ENCODE measurements at places on chromosomes 16 and 17. TPM values are rescaled to one million over a fixed set of nuclear protein-coding genes. Genes with fewer than 3 reads are reported as not detected.

The KRT13 gene
- total RNA-seq: not detected

The KRTAP2-3 gene
- not detected for total RNA-seq

The CD300LG gene
- not detected for total RNA-seq

The SEZ6 gene
- total RNA-seq: 0.31 TPM

The GUCY2D gene
- total RNA-seq: 0.06 TPM

The HBM gene
- not detected for total RNA-seq

The WSCD1 gene
- total RNA-seq: not detected

The LGALS9B gene
- total RNA-seq: not detected

The ACAP1 gene
- total RNA-seq: 575 TPM

The RASL10B gene
- 0.22 TPM for total RNA-seq

The RGS11 gene
- total RNA-seq: not detected

The FASN gene
- total RNA-seq: 174 TPM

The GPR139 gene
- not detected for total RNA-seq

The MYO15A gene
- 1.6 TPM for total RNA-seq

The MT1E gene
- total RNA-seq: 2.5 TPM

The HELZ gene
- 107 TPM for total RNA-seq

The ANKFN1 gene
- total RNA-seq: not detected

The VMO1 gene
- not detected for total RNA-seq

The ARL5C gene
- total RNA-seq: not detected

The EIF3CL gene
- total RNA-seq: 57.8 TPM

The SLC13A2 gene
- not detected for total RNA-seq

The KRTAP1-1 gene
- total RNA-seq: not detected

The CDT1 gene
- total RNA-seq: 0.47 TPM

The LAT gene
- total RNA-seq: 156 TPM

The GTF3C1 gene
- 44.5 TPM for total RNA-seq

The ZNF594 gene
- total RNA-seq: 2.2 TPM

The CCNF gene
- 0.81 TPM for total RNA-seq

The NT5C3B gene
- total RNA-seq: 25.7 TPM

The WNT9B gene
- total RNA-seq: not detected

The SMTNL2 gene
- not detected for total RNA-seq

The SPN gene
- 48.3 TPM for total RNA-seq

The RNU2-1 gene
- total RNA-seq: 5,534 TPM

The DNAI2 gene
- 1.2 TPM for total RNA-seq

The ZP2 gene
- not detected for total RNA-seq

The ADGRG3 gene
- total RNA-seq: 0.28 TPM

The KCNJ16 gene
- not detected for total RNA-seq

The BICDL2 gene
- total RNA-seq: not detected

The ATP6V0A1 gene
- 10.4 TPM for total RNA-seq

The FSCN2 gene
- total RNA-seq: 1.1 TPM

The PTX4 gene
- not detected for total RNA-seq

The FBRS gene
- total RNA-seq: 163 TPM

The NAGS gene
- total RNA-seq: 0.14 TPM

The JUP gene
- total RNA-seq: 0.88 TPM

The CENPN gene
- 9.7 TPM for total RNA-seq

The MEAK7 gene
- total RNA-seq: 3.7 TPM

The PRM3 gene
- not detected for total RNA-seq
